Naive B cell (primary cell): ENCODE measurements at places on chromosomes 4 and X.

DNA sequence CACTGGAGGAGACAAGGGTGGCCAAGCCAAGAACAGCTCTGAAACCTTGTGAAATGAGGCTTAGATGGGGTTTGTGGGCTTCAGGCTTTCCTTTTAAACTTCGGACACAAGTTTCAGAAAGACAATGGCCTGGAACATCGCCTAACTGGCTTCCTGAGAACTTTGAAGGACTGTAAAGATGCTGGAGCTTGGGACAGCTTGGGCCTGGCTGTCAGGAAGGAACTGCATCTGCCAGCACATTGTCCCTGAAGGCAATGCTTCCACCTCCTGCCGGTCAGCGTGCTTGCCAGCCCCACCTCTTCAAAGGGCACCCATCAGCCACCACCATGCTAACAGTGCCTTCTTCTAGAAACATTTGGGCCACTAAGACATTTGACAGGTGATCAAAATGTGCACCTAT, 107.9 kb downstream of the DRD5 start:
- no peak for DNase-seq

DNA sequence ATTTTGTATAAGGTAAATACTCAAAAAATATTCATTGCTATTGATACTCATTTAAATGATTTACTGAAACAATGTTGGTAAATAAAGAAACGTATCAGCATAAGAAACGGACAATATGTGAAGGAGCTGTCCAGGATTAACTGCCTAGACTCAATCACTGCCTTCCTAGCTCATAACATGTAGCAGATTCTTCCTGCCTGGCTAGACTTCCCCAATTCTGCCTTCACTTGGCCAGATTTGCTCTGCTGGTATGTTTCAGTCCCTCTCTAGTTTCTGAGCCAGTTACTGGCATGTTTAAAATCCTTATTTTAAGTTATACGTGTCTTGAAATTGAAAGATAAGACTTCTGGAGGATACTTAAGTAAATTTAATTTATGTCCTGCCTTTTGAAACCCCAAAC, 740.3 kb downstream of the CENPC start:
- no peak for DNase-seq

DNA sequence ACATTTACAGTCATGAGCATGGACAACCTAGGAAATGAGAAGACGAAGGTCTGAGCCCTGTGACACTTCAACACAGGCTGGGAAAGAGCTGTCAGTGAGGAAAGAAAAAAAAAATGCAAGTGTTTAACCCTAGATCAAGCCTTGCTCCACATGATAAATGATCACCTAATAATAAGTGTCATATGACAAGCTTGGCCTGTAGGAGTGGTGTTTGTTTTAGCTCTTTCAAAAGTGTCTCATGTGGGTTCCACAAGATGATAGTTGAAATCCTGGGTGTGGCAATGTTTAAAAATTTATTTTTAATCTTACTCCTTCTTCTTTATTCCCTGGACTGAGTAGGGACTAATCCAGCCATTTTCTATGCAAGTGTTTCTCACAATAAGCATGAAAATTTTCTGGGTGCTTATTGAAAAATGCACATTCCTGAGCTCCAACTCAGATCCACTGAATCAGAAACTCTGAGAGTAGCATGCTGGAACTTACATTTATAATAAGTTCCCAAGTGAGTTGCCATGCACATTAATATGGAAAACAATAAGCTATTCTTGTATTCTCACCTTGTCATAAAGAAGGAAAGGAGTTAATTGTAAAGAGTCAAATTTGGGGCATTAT, 138.3 kb downstream of the AREG start:
- no peak for DNase-seq

DNA sequence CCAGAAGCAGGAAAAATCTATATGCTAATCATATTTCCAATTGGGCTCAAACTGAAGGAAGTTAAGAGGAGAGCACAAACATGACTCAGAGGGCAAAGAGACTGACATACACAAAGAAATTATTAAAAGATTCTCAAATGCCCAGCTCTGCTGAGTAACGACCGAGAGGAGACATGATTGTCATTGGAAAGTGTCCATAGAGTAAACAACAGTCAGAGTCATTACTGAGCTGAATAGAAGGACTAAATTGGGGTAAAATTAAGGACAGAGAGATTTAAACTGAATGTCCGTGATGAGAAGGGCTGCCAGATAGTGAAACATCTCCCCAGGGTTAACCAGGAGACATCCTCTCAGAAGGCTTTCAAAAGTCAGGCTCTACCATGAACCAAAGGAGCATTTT, 111.2 kb upstream of the GALNT7 start:
- DNase-seq, result no peak

DNA sequence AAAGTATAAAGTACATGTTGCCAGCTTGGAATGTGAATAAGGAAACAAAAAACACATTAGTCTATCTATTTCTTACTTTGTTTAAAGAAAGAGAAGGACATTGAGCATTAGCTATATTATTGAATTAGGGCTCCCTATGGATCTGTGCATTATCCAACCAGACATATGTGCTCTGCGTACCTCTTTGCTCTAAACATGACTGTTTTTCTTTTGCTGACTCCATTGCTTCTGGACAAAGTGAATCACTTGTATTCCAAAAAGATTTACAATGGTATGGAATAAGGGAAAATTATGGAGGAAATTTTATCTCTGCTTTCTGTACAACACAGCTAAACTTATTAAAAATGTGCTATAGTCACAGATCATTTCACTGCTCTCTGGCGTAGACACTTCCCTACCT, 727.8 kb upstream of the LCORL start:
- DNase-seq, result no peak

GRCh38 chr4:154349829-154350228, 141.8 kb downstream of the DCHS2 start:
- DNase-seq, result no peak

GRCh38 chrX:123013141-123013540, 170.9 kb upstream of the GRIA3 start:
- DNase-seq, result no peak

DNA sequence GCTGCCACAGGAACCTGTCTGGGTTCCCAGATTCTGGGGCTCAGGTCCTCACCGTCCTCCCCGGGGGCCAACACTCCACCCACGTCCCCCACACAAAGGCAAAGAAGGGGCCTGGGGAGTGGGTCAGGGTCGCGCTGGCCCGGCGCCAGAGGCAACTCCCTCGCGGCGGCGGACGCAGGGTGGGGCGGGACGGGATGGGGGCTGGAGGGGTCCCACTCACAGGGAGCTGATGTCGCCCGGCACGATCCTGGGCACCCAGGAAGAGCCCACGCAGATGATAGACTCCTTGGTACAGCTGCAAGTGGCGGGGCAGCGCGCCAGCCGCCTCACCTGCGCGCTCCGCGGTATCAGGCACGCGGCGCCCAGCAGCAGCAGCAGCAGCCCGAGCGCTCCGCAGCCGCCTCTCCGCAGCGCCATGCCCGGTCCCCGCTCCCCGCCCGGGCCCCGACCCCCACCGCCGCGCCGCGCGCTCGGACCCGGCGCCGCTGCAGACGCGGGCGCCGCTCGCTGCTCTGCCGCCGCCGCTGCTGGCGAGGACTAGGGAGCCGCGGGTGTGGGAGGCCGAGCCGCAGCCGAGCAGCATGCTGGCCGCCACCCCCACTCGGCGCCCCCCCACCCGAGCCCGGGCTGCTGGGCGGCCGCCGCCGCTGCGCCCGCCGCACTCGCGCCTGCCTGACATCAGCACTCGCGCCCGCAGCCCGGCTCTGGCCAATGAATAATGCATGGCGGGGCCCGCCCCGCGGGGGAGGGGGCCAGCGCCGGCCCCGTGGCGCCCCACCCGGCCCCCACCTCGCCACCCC, at the start of gene LGI2:
LGI2 (minus strand) TSS at position 670 of the 800 bp plus-strand sequence; CDS start at position 417, 253 bp downstream.
- no peak for DNase-seq
